ENCODE measurements at places on chromosomes 6 and 20.
A peak's percentile ranks its signal among the peaks of the same experiment; 100 is the strongest.

- DNase-seq = no peak
These were observed 121.9 kb downstream of the GJA1 start for GRCh38 chr6:121557146-121557940.

GRCh38 chr6:135738636-135739035 is 112.9 kb upstream of the PDE7B start:
- DNase-seq = no peak

GRCh38 chr6:56244528-56245253 is 2.7 kb downstream of the COL21A1 start:
- DNase-seq = peak; percentile 18

GRCh38 chr20:965956-966355 is 36.2 kb downstream of the RSPO4 start:
- DNase-seq = no peak

GRCh38 chr6:63140692-63141318 is 70.5 kb upstream of the FKBP1C start:
- DNase-seq = no peak

DNA sequence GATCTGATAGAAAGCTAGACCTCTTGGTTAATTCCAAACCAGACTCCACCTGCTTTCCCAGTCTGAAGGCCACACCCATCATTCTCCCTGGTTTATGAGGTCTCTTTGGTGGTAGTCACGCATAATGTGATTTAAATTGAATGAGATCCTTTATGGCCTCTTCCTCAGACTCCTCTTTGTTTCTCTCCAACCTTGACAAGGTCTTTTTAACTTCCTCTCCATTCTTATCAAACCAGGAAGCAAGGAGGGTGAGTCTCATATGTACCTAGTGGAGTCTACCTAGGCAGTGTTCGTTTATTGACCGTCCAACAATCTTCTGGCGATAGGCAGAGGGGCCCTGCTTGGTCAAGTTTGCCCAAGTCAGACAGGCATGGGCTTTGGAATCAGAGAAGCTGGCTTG is 184.2 kb upstream of the LAMP5 start:
- DNase-seq = no peak

DNA sequence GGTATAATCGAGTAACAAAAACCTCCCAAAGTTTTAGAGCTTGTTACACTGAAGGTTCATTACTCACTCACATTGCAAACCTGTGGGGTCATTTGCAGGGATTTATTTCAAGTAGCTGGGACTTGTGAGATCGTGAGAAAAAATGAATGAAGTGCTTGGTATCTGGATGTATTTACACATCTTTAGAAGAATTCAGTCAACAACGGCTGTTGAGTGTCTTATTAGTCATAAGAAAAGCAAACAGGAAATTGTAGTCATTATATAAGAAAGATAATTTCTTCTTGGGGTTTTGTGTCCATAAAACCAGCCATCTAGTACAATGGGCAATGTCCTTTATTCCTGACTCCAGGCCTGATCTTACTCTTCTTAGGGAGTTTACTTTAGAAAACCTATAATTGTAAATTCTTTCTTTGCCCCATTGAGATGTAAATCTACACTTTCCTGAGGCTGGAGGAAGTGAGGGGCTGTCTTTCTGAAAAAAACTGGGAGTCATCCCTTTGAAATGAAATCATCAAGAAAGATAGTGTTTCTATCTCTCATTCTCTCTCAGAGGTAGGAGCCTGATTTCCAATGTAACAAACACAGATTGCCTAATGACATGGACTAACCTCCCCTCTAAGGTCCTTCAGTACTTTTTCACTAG is 202.5 kb upstream of the ASCC3 start:
- no peak for DNase-seq

GRCh38 chr6:124679387-124679786 is 282.9 kb upstream of the RNF217 start:
- DNase-seq = no peak

GRCh38 chr6:25669413-25669812 is 17.4 kb downstream of the SCGN start:
- no peak for DNase-seq

DNA sequence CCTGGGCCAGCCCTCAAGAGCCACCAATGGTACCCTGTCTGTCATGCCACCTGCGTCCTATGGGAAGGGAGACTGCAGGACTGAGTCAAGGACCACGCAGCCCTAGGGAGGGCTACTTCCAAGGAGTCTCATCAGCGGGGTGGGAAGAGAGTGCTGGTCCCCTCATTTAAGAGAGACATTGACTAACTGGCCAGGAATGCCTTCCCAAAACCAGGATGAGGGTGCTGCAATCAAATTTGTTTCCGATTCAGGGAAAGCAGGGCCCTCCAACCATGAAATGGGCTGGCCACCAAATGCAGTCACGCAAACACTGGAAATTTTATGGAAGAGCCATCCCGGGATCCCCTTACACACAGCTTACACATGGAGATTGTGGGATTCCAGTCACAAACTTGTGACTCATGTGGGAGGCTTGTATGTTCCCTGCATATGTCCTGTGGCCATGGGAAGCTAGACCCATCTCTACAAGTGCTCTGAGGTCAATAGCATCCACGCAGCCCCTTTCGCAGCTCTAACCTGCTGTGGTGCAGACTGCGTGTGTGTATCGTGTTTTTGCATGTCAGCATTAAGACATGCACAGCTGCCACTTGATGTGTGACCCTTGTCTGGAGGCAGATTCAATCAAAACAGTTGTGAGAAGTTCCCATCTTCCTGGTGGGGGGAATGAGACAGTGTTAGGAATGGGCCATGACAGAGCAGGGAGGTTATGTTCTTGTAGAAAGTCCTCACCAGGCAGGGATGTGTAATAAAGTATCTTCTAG is 53.0 kb upstream of the CST7 start:
- no peak for DNase-seq

GRCh38 chr20:31956556-31957526 is 5.0 kb upstream of the PDRG1 start:
- no peak for DNase-seq

DNA sequence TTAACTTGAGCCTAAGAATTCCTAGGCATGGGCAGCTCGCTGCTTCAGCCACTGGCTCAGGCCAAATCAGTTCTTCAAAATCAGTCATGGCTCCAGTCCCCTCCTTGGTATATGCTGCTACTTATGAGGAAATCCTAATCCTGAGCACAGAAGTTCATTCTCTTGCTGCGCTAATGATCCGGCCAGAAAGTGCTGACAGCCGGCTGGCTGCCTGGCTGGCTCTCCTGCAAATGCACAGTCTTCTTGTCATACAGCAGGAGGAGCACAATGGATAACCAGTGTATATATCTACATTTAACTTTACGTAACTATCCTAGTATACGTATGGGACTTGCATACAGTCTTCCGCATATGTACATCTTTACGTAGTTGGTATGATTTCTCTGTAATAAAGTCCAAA is 500.8 kb downstream of the PRKN start:
- no peak for DNase-seq

Measured in DMS79 treated with DMSO at 0.1 percent for 48 hours (cell line).